SK-N-MC (cell line): ENCODE measurements at places on chromosomes 4 and X.

- no peak for DNase-seq
Observed at GRCh38 chrX:41002026-41002425, 83.2 kb upstream of the USP9X start.

GRCh38 chrX:135923353-135923752 is 29.8 kb downstream of the SAGE1 start:
- DNase-seq = no peak

- no peak for DNase-seq
Observed at GRCh38 chrX:43644124-43644701, 11.9 kb upstream of the MAOA start.

GRCh38 chrX:37331546-37331945 is 17.6 kb upstream of the PRRG1 start:
- DNase-seq = no peak

DNA sequence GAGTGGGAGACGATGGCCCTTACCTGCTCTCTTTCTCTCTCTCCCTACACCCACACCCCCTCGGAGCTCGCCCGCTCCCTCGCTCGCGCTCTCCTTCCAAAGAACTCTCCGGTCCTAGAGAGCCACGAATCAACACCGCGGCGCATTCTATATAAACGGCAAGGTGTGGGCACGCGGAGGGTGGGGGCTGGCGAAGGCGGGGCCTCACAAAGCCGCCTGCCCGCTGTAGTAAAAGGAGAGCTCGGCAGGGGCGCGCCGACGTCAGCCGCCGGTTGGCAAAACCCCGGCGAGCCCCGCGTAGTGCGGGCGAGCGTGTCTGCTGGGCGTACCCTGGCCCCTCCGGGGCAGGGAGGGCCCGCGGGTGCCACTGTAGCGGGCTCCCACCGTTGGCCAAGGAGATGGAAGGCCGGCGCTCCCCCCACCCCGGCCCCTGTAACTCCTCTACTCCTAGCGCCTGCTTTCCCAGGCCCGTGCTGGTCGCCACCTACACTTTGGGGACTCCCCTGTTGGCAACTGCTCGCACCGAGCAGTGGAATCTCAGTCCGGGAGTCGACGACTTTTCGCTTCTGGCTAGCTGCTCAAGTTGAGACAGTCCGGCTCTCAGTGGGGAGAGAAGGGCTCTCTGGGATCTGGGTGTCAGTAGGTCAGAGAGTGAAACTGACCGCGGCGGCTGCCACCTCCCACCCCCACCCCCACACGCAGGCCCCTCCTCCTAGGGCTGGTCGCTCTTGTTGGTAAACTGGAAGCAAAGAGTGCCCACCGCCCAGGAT is 325.5 kb upstream of the F9 start:
- no peak for DNase-seq

DNA sequence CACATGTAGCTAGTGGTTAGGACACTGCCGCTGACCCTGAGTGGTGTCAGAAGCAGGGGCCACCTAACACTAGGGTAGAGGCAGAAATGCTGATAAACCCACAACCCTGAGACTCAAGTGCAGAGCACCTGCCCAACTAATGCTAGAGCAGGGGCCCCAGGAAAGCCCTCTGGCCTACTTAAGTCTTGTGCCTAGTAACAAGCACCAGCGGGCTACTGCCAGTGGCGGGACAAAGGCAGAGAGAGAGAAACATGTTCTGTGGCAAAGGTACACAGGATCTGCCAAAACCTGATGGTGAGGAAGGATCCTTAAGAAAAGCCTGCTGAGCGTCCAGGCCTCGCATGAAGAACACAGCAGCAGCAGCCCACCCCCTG is 172.4 kb downstream of the PRDM5 start:
- no peak for DNase-seq

DNA sequence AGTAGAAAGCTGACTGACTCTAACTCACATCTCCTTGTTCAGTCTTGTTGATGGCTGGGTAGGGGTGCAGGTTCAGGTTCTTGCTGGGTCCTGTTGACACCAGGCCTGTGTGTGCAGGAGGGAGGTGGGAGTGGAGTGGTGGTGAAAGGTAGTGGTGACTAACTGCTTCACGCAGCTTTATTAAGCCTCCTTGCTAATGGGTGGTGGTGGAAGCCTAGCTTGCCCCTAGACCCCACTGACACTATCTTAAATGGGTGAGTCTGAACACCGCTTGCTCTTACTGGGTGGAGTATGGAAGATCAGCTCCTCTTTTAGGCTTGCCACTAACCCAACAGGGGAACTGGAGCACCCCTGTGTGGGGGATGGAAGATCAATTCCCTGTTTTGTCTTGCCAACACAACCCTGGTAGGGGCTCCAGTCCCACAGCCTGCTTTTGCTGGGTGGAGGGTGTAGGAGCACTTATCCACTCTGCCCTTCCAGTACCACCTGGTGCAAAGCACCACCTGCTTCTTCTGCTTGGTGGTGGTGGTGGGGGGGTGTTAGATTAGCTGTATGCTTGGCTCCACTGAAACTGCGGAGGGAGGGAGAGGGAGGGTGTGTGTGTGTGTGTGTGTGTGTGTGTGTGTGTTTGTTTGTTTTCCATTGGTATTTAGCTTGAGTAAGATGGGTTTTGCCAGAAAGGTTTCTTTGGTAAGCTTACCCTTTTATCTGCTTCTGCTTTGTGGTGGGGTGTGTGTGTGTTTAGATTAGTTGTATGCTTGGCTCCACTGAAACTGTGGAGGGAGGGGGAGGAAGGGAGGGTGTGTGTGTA is 25.6 kb downstream of the KDM6A start:
- DNase-seq = no peak

DNA sequence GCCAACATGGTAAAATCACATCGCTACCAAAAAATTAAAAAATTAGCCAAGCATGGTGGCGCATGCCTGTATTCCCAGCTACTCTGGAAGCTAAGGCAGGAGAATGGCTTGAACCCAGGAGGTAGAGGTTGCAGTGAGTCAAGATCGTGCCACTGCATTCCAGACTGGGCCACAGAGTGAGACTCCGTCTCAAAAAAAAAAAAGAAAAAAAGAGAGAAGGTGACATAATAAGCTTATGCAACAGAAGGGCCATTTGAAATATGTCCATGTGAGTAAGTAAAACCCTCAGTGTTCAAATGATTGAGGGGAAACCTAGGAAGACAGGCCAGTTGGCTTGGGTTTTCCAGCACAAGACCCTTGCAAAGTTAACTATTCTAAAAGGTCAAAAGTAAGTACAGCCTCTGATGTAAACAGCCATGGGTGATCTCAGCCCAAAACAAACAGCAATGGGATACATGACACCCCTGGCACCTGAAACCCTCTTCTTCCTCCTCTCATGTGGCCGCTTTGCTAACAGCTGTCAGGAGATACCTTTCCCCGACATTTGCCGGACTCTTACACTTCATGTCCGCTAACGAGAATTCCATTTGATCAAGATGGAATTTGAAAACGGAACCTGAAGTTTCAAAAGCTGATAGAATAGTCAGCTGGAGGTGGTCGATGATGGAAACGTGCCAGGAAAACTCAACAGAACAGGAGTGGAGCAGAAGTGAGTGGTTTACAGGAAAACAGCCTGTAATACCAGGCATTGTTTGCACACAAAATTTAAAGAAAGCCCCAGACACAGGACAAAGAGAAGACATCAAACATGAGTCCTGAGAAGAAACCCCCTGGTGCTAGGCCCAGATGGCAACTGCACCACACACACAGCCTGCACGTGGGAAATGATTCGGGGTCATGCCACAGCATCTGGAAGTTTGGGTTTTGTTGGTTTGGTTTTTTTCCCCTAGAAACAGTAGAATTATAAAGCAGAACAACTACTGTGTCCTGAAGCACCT is 93.0 kb upstream of the STS start:
- no peak for DNase-seq

DNA sequence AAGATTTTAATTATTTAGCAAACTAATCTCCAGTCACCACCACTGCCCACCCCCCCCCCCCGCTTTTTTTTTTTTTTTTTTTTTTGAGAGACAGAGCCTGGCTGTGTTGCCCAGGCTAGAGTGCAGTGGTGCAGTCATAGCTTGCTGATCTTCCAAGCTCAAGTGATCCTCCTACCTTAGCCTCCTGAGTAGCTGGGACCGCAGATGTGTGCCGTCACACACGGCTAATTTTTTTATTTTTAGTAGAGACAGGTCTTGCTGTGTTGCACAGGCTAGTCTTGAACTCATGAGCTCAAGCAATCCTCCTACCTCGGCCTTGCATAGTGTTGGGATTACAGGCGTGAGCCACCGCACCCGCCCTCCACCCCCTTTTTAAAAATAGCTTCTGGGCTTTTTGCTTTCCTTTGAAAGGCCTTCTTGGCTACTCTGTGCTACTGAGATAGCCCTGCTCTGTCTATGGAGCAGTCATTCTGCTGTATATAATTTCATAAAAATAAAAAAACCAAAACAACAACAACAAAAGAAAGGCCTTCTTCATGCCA is 18.7 kb downstream of the TXLNG start:
- DNase-seq = no peak

- no peak for DNase-seq
Observed at GRCh38 chr4:75490155-75490554, 24.0 kb downstream of the RCHY1 start.

- no peak for DNase-seq
Observed at GRCh38 chr4:4791299-4792111, 68.0 kb upstream of the MSX1 start.

- DNase-seq = no peak
Observed at GRCh38 chr4:7460566-7460965, 25.8 kb upstream of the PSAPL1 start.

GRCh38 chr4:115883847-115884246 is 770.4 kb upstream of the NDST4 start:
- DNase-seq = peak; percentile 97

GRCh38 chr4:74654230-74654681 is 140.1 kb downstream of the BTC start:
- no peak for DNase-seq

GRCh38 chrX:118983513-118983912 is 9.1 kb downstream of the LONRF3 start:
- no peak for DNase-seq

- DNase-seq = no peak
Observed at GRCh38 chr4:63787326-63787725, 621.9 kb downstream of the TECRL start.

DNA sequence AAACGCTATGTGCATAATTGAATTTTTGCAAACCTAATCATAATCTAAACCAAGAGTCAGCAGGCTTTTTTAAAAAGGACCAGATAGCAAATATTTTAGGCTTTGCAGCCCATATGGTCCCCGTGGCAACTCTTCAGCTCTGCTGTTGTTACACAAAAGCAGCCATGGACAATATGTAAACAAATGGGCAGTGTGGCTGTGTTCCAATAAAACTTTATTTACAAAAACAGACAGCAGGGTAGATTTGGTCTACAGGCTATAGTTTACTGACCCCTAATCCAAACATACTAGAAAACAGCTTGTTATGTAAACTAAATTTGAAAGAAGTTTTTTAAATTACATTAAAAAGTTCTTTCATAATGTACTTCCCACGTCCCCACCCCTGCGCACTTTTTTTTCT is 53.1 kb downstream of the FUNDC1 start:
- DNase-seq = no peak

DNA sequence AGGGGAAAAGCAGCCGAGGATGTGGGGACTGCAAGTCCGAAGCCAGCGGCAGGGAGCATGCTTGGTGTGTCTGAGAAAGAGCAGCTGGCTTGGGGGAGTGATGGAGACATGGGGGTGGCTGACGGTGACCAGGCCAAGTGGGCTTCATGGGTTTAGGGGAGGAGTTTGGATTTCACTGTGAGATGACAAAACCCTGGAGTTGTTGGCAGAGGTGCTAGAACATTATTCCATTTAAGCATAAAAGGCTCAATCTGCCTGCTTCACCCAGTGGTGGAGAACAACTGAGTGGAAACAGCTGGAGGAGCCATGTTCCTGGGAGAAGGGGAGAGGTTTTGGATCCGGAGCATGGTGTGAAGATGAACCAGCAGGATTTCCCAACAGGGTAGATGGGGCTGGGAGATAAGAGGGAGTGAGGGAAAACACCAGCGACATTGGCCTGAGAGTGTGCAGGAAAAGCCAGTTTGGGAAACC is 318.0 kb upstream of the TAPT1 start:
- no peak for DNase-seq

GRCh38 chr4:164761241-164761640 is 7.3 kb downstream of the SMIM31 start:
- no peak for DNase-seq

DNA sequence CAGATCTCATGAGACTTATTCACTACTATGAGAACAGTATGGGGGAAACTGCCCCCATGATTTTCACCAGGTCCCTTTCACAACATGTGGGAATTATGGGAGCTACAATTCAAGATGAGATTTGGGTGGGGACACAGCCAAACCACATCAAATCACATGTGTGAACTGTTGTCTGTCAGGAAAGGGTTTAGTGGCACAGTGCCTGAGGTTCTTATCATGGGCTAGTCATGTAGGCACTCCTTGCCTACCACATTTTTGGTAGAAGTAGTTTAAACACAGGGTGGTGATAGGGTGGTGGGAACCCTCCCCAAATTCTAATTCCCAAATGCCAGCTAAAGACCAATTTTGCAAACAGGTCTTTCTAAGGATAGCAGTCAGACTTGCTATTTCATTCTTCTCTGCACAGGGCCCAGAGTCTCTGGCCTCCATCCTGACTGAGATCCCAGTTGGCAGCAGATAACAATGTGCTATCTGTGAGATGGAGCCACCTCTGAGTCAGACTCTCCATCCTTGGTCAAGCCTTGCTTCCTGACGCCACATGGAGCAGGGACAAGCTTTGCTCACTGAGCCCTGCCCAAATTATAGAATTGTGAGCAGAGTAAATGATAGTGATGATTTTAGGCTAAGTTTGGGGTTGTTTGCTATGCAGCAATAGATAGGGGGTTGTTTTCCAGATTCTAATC is 33.5 kb upstream of the SETD7 start:
- no peak for DNase-seq

DNA sequence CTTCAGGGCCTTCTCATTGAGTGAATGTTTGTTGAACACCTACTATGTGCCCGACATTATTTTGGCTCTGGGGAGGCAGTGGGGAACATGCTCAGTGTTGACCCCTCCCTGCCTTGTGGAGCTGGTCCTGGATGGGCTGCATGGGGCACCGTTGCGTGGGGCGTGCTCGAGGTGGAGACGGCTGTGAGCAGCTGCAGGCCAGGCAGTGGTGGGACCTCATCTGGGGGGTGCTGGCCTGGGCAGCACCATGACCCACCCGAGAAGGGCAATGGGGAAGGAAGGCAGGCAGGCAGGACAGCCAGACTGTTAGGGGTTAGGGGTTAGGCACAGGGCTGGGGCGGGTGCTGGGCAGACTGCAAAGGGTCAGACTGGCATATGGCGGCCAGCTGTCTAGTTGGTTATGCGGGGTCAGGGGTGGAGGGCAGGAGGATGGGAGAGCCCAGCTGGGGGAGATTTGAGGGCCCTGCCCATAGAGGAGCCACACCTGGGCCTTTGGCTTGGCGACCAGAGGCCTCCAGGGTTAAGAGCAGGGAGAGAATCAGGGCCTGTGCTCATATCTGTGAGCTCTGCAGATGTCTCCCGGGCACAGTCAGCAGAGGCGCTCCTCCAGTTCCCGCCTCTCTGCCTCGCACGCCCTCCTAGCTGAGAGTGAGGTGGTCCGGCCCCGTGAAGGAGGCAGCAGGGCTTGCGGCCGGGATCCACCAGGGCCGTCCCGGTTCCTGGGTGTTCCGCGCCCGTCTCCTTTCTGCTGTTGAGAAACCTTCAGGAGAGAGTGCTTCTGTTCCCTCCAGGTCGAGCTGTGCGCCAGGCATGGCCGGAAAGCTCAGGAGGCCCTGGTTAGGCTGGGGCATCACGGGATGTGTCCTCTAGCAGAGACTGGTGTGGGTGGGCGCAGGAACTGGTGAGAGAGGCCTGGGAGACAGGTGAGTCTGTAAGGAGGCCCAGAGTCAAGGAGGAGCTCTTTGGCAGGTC is 73.3 kb downstream of the RGS12 start:
- DNase-seq = no peak
